ENCODE measurements at places on chromosomes 7 and 10. TPM values are rescaled to one million over a fixed set of nuclear protein-coding genes. Genes with fewer than 3 reads are reported as not detected.

Gene ZNF239
- total RNA-seq: 1.7 TPM

Gene SPDYE9
- not detected for total RNA-seq

Gene SYT15B
- total RNA-seq: not detected

Gene CCL24
- total RNA-seq: 0.62 TPM

Gene ZMIZ1
- total RNA-seq: 16.2 TPM

Gene RELN
- not detected for total RNA-seq

Gene AEBP1
- total RNA-seq: 57.2 TPM

Gene SPAG6
- total RNA-seq: not detected

Gene TMEM139
- 0.36 TPM for total RNA-seq

Gene PAX4
- total RNA-seq: not detected

Gene CYP2E1
- total RNA-seq: 0.69 TPM

Gene PIK3CG
- not detected for total RNA-seq

Gene XPNPEP1
- 149 TPM for total RNA-seq

Gene ACTL6B
- not detected for total RNA-seq

Gene NUP42
- total RNA-seq: 37.3 TPM

Gene SLC26A5
- total RNA-seq: under 0.01 TPM

Gene OPN1SW
- total RNA-seq: not detected

Gene HOXA6
- not detected for total RNA-seq

Gene GLI3
- 6.0 TPM for total RNA-seq

Gene NPC1L1
- under 0.01 TPM for total RNA-seq

Gene ANKRD22
- total RNA-seq: not detected

Gene ADRA2A
- total RNA-seq: not detected

Gene TRPV6
- not detected for total RNA-seq
